ENCODE measurements at places on chromosomes 7 and 10.

- no peak for DNase-seq
Measured at GRCh38 chr10:129869596-129870473, 94.2 kb downstream of the EBF3 start.

- no peak for DNase-seq
Measured at GRCh38 chr10:70785190-70785589, at the start of gene TBATA. TSS of gene TBATA (minus strand) at chr10:70785377. CDS start at chr10:70783379, 1,998 bp downstream.

DNA sequence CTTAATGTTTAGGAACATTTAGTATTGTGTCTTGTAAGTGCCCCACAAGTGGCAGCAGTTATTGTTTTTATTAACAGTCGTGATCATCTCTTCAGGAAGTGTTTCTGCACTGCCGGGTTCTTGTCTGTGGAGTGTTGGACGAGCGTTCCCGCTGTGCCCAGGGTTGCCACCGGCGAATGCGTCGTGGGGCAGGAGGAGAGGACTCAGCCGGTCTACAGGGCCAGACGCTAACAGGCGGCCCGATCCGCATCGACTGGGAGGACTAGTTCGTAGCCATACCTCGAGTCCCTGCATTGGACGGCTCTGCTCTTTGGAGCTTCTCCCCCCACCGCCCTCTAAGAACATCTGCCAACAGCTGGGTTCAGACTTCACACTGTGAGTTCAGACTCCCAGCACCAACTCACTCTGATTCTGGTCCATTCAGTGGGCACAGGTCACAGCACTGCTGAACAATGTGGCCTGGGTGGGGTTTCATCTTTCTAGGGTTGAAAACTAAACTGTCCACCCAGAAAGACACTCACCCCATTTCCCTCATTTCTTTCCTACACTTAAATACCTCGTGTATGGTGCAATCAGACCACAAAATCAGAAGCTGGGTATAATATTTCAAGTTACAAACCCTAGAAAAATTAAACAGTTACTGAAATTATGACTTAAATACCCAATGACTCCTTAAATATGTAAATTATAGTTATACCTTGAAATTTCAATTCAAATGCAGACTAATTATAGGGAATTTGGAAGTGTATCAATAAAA lies 22.2 kb downstream of the PLA2G12B start:
- DNase-seq: no peak

GRCh38 chr7:36287371-36288241 lies 102.1 kb upstream of the ANLN start:
- no peak for DNase-seq

GRCh38 chr10:11687357-11687771 lies 54.8 kb upstream of the ECHDC3 start:
- no peak for DNase-seq

GRCh38 chr10:7003831-7004395 lies 406.9 kb downstream of the SFMBT2 start:
- no peak for DNase-seq

DNA sequence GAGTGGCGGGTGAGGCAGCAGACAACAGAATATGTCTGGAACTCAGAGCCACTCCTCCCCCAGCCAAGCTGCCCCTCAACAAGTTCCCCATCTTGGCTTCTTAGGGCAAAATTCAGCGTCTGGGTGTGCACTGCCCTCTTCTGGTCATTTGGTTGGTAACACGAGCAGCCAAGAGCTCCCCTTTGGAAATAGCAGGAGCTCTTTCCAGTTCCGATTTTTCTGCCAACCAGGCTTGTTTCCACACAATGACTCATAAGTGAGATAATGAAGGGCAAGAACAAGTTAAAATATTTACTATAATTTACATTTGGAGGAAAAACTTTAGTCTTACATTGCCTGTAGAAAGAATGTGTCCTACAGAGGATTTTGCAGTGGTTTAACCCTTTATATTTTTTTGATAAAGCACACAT lies 70.5 kb downstream of the ADCYAP1R1 start:
- DNase-seq: peak; percentile 68

GRCh38 chr7:84780158-84781124 lies 406.4 kb downstream of the SEMA3D start:
- no peak for DNase-seq

GRCh38 chr10:71893920-71894319 lies 42.9 kb upstream of the PSAP start:
- no peak for DNase-seq

- no peak for DNase-seq
Measured at GRCh38 chr10:70530315-70530714, 51.7 kb downstream of the PALD1 start.

GRCh38 chr7:45106-46090 lies 147.0 kb upstream of the FAM20C start:
- DNase-seq: no peak

GRCh38 chr10:921471-922414 lies 9.8 kb downstream of the LARP4B start:
- no peak for DNase-seq

- DNase-seq: no peak
Measured at GRCh38 chr7:4307316-4308204, 374.5 kb upstream of the FOXK1 start.

DNA sequence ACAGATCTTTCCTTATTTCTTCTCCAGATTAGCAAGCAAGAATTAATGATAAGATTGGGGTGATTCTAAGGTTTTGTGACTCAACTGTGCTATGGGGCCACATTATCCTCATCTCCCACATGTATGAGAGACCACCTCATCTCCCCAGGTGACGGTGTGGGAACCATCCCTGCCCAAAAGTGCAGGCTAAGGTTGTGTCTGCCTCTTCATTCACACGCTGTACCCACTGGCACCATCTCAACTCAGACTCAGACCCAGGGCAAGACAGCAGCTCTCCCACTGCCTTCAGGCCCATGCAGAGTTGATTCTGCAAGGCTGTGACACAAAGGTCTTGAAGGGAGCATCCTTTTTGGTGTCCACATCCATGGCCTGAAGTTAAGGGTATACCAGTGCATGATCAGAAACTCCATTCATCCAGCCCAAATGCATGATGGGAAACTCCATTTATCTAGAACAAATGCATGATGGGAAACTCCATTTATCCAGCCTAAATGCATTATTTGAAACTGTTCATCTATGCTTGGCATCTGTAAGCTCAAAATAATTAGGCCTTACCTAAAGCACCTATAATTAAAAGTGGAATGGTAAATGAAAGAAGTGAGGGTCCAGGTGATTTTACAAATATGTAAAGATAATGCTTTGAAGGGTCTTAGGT lies 99.4 kb downstream of the TCERG1L start:
- DNase-seq: no peak

DNA sequence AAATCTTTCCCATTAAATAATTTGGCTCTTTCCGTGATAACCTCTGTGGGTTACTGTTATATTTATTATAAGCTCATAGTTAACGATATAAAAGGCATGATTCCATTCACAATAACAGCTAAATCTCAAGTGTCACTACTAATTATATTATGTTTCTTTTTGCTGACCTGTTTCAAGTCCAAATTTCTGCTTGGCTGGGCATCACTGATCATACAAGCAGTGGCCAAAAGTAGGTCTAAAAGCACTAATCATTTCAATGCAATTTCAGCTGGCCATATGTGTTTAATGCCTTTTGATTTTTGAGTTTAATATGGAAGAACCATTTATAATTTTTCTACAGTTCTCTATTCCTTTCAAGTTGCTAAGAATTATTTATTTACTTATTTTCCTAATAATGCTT lies 110.7 kb downstream of the SEMA3A start:
- DNase-seq: no peak

- DNase-seq: no peak
Measured at GRCh38 chr10:78780551-78780961, 288.2 kb upstream of the ZMIZ1 start.

- DNase-seq: no peak
Measured at GRCh38 chr7:83442911-83443310, 206.0 kb downstream of the SEMA3E start.

DNA sequence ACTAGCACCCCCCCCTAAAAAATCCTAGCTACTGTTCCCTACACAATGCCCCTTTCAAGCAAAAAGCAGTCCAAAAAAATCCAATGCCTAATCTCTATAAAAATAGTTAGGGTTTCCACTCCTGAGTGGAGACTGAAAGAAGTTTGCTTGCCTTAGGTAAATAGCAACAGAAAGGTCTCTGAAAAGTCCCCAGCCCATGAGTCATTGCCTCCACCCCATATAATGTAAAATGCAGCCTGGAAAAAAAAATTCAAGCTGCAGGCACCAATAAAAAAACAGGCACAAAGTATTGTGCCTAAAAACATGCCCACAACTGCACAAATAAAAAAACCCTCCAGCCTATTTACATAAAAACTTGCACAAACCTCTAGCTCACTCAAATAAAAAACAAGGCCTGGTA lies 47.5 kb downstream of the ZNF680 start:
- no peak for DNase-seq

DNA sequence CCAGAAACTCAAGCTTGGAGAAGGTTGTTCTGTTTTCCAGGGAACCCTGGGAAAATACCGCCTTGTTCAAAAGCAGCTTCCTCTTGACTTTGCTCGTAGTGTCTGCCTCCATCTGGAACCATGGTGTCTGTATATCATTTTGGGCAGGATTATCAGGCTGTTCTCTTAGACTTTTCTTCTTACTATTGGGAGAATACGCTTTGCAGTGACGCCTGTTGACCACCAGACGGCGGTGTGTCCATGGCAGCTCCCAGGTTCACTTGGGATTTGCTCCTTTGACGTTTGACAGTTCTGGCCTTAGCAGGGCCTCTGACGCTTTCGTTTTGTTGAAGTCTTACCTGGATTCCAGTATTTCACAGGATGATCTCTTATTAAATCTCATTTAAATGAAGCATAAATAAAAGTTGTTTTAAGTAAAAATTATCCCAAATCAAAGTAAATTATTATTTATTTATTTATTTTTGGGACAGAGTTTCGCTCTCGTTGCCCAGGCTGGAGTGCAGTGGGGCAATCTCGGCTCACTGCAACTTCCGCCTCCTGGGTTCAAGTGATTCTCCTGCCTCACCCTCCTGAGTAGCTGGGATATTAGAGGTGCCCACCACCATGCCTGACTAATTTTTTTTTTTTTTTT lies 41.8 kb upstream of the GJD4 start:
- DNase-seq: no peak

GRCh38 chr10:86964847-86965190 lies 3.5 kb upstream of the ADIRF start:
- no peak for DNase-seq

DNA sequence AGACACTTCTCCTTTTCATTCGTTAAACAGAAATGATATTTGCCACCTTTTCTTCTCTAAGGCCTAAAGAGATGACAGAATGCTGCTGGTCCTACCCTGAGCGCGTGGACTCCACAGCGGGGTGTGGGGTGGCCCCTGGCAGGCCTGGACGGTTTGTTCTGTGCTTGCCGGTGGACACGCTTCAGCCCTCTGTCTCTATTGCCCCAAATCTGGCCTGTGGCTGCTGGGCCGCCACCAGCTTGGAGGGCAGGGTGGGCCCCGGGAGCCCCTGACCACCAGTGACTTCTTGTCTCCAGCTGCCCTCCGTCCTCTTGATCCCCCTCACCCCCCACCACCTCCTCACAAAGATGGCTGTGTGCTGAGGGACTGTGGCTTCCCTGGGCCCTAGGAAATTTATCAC lies 5.7 kb downstream of the CHST3 start:
- no peak for DNase-seq

- DNase-seq: no peak
Measured at GRCh38 chr10:104334561-104334960, 3.7 kb downstream of the ITPRIP start.

DNA sequence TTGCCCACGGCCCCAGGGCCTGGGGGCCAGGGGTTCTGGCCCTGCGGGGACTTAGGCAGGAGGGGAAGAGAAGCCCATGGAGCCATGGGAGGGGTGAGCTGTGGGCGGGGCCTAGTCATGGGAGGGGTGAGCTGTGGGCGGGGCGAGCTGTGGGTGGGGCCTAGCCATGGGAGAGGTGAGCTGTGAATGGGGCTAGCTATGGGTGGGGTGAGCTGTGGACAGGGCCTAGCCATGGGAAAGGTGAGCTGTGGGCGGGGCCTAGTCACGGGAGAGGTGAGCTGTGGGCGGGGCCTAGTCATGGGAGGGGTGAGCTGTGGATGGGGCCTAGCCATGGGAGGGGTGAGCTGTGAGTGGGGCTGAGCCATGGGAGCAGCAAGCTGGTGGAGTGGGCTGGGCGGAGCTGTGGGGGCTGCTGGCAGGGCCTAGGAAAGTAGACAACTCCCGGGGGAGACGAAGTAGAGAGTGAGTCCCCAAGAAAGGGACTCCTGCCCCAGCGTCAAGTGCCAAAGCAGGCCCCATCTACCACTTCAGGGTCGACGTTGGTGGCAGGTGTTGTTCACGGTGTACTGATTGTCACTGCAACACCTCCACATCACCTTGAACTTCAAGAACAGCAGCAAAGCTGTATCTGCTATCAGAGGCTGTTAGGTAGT lies 19.2 kb upstream of the TTYH3 start:
- DNase-seq: no peak

DNA sequence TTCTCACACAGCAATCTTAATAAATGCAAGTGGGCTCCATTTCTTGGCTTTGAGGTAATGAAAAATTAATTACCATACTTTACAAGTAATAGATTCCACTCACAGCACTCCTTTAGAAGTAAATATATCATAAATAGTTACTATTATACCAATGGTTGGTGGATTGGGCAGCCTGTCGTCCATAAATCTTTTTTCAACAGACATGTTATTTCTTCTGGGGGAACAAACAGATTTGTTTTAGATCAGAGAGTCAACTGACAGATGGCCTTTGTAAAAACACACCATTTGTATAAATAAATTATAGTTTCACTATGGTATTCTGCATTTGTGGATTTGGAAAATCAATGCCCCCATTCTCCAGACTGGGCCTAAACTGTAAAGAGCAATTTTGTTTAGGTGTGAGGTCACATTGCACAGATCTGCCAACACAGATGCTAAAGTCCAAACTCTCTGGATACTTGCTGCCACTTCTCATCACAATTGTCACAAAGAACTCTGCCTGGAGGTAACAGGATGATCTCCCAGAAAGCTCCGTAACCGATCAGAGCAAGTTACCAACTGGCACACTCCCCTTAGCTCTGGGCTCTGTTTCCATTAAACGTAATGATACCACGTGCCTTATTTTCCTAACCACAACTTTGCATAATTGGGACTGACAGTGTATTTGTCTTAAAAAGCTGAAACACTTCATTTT lies 4.5 kb upstream of the MACROH2A2 start:
- no peak for DNase-seq

DNA sequence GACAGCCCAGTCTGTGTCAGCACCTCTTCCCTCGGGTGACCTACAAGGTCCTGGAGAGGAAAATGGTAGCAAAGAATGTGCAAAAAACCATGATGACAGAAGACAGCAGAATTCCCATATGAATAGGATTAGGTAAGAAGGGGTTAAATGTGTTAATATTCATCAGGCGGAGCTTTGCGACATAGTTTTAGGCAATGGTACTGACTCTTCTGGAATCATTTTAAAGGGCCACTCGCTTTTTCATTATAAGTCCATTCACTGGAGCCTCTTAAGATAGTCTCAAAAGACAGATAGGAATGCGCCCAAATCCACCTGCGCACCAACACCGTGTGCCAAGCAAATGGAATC lies 38.2 kb downstream of the DLG5 start:
- no peak for DNase-seq

Measured in HS-5 (cell line).